ENCODE measurements at places on chromosomes 2 and 18.

GRCh38 chr2:7060631-7061449 is 143.6 kb downstream of the RNF144A start:
- DNase-seq: no peak

GRCh38 chr18:12008842-12009580 is 27.7 kb downstream of the IMPA2 start:
- no peak for DNase-seq

- no peak for DNase-seq
Observed at GRCh38 chr2:18339326-18339725, 221.1 kb downstream of the RDH14 start.

- DNase-seq: no peak
Observed at GRCh38 chr2:145841973-145842372, 1322.1 kb upstream of the ZEB2 start.

- no peak for DNase-seq
Observed at GRCh38 chr2:135925571-135925970, 49.3 kb upstream of the MCM6 start.

- DNase-seq: no peak
Observed at GRCh38 chr18:24704946-24705630, 244.7 kb downstream of the HRH4 start.

GRCh38 chr2:238897911-238898311 is 50.0 kb downstream of the TWIST2 start:
- no peak for DNase-seq

- no peak for DNase-seq
Observed at GRCh38 chr2:234672498-234673150, 175.7 kb upstream of the ARL4C start.

DNA sequence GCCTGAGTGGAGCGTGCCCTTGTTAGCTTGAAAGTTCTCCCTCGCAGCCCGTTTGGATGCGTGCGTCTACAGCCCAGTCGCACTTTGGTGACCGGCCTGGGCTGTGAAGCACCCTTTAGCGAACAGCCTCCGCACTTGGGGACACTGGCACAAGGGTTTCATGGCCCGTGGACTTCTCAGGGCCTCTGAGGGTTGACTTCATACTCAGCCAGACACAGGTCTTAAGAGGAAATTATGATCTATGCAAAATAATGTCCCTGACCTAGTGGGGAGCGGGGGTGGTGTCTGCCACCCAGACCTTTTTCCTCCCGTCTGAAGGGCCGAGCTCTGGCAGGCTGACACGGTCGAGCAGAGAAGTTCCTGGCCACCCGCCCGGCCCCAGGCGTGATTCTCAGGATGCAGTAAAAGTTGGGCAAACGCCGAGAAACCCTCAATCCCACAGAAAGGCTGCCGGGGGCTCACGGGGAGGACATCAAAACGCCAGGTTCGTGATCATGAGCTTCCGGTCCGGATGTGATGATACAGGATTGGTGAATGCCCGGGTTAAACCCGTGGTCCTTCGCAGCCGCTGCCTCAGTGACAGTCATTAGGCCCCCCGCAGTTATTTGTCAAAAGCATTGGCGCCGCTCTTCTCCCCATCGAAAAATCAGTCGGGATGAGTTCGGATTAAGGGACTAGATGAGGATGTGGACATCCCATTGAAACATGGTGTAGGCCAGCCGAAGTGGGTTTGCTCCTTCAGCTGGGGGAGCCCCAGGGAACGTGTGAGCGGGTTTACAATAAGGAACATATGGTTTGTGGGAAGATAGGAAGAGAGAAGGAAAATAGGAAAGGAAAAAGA is 3.6 kb upstream of the PAX3 start:
- DNase-seq: no peak

DNA sequence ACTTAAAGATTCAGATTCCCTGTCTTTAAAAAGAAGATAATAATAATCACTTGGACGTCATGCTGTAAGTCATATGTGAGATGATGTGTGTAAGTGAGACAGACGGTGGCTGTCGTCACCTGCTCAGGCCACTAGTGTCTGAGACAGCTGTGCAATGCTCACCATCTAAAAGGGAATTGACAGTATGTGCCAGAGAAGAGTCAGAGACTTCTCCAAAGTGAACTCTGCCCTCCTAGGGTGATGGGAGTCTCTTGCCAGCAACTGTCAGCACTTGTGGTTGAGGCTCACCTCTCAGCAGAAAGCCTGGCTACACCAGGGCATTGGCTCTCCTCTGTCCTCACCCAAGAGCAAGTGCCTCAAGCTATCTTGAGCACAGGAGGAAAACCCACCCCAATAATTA is 131.6 kb upstream of the DNAJC10 start:
- no peak for DNase-seq

GRCh38 chr2:134206031-134206430 is 47.8 kb upstream of the MGAT5 start:
- no peak for DNase-seq

GRCh38 chr2:230256733-230257332 is 31.3 kb downstream of the SP140 start:
- DNase-seq: no peak

GRCh38 chr2:103159018-103159417 is 397.2 kb downstream of the TMEM182 start:
- DNase-seq: no peak
